Lung microvascular endothelial cell (primary cell): ENCODE measurements at places on chromosomes 4 and X.

DNA sequence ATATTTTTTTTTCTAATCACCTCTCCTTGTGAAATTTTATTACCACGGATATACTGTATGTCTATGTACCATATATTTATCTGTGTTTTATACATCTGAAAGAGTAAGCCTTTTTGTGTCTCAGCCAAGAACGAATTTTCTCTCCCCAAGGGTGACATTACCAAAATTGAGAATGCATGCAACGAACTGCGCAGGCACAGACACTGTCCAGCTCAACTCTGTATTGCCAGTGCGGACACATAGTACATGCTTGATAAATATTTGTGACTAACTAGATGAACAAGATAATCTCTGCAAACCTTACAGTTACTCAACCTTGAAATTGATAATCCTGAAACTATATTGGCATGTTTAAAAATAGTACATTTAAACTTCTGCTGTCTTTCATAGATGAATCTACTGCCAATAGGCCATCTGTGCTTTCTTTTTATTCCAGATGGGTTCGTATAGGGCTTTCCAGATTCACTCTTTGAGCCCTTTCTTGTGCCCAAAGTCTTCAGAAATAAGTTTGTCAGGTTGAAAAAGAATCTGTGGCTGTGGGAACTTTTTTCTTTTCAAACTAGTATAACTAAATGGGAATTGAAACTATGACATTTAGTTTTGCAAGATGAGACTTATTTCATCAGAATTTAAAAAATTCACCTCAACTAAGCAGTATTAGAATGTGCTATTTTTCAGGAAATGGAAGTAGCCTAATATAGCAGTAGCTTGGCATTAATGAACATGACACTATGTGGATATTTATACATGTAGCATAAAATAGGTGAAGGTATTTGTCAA, 38.9 kb downstream of the DTHD1 start:
- no peak for DNase-seq

DNA sequence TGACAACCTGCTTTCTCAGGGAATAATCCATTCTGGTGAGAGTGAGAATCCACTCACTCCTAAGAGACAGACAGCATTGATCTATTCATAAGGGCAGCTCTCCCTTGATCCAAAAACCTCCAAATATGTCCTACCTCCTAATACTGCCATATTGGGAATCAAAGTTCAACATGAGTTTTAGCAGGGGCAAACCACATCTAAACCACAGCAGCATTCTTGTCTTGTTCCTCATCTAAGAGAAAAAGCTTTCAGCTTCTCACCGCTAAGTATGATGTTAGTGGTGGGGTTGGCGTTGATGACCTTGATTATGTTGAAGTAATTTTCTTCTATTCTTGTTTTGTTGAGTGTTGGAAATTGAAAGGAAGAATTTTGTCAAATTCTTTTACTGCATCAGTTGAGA, 69.6 kb downstream of the SERTM2 start:
- no peak for DNase-seq

GRCh38 chr4:187921946-187922623, 73.5 kb upstream of the ZFP42 start:
- no peak for DNase-seq

GRCh38 chr4:149291463-149291862, 524.2 kb downstream of the IQCM start:
- DNase-seq = peak; percentile 67

DNA sequence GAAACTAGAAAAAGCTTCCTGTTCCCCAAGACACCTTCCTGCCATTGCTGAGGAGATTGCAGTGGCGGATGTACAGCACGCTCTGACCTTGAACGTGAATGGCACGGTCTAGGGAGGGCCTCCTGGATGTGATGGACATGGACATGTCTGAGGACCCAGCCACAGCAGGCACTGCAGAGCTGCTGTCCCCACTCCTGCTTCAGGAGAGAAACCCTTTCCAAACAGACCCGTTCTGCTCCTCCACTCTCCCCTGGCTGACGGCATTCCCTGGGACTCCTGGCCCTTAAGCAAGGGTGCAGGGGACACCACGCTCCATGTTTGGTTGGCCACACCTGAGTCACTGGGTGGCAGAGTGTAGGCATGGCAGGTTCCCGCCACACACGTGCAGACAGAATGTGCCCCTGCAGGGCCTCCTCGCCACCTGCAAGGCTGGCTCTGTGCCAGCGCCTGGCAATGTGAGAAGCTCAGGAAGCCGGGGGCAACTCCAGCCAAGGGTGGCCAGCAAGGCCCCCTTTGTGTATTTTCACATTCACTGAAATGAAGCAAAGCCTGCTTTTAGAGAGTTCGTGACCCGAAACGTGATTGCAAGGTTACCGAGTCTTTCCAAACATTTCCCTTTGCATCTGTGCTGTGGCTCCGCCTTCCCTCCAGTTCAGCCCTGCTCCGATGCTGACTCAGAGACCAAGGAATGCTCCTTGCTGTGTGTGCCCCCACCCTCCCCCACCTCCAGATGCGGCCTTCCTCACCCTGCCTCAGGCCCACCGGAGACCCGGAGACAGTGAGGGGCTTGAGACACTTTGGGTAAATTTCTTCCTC, 46.1 kb downstream of the HTRA3 start:
- peak; percentile 23 for DNase-seq

DNA sequence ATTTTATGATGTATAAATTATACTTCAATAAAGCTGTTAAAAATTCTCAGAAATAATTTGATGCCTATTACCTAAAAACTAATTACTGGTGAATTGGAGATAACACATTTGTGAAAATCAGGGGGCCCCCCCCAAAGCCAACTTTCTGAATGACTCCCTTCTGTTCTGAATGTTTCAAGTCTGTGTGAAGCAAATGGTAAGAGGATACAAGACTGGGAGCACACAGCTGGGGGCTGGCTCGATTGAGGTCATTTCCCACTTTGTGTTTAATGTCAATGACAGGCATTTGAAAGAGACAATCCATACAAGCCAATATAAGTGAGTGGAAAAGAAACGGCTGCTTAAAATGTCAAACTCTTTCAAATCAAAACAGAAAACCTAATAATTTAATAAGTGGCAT, 155.8 kb downstream of the SH2D1A start:
- no peak for DNase-seq

- DNase-seq = no peak
These were observed 2595.3 kb downstream of the ARAP2 start for GRCh38 chr4:33649015-33649414.

GRCh38 chr4:140639066-140639465, 70.3 kb upstream of the UCP1 start:
- no peak for DNase-seq

DNA sequence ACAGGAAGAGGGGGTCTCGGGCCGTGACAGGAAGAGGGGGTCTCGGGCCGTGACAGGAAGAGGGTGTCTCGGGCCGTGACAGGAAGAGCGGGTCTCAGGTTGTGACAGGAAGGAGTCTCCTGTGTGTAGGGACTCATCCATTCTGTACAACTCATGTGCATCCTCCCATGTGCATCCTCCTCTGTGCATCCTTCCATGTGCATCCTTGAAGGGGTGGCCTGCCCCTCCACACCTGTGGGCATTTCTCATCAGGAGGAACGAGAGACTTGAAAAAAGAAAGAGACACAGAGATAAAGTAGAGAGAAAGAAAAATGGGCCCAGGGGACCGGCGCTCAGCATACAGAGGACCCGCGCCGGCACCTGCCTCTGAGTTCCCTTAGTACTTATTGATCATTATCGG, 30.2 kb upstream of the PLCXD1 start:
- no peak for DNase-seq

DNA sequence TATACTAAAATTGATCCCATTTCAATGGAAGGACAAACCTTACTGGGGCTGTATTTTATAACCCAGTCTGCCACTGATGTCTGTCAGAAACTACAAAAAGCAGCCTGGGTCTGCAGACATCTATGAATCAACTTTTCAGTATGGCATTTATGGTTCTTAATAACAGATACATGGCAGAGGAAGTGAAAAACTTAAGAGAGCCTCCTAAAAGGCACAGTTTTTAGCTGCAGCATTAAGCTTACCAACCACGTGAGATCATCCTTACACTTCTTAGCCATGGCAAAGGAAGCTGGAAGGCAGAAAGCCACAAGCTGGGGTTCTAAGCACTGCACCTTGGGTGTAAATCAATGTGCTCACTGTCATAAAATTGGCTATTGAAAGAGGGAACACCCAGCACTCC, 16.6 kb upstream of the UGT2B17 start:
- DNase-seq = no peak

GRCh38 chrX:29431895-29432294, 783.5 kb upstream of the MAGEB2 start:
- no peak for DNase-seq

DNA sequence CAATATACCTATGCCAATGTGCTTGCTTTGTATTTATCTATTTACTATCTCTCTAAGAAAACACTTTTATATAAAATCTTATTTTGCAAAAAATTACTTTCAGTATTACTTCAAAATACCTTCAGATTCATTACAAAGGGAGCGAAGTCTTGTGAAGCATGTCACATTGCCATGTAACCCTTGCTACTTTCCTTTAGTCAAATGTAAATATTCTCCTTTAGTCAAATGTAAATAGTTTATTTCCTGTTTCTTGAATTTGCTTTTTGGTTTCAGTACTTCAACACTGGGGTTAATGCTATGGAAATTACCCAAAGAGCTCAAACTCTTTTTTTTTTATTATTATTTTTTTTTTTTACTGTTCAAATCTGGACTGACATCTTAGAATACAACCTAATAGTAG, 383.3 kb downstream of the GRXCR1 start:
- peak; percentile 10 for DNase-seq

GRCh38 chr4:119027811-119028210, 107.8 kb upstream of the MYOZ2 start:
- no peak for DNase-seq

GRCh38 chr4:103498161-103499070, 221.4 kb downstream of the TACR3 start:
- no peak for DNase-seq

DNA sequence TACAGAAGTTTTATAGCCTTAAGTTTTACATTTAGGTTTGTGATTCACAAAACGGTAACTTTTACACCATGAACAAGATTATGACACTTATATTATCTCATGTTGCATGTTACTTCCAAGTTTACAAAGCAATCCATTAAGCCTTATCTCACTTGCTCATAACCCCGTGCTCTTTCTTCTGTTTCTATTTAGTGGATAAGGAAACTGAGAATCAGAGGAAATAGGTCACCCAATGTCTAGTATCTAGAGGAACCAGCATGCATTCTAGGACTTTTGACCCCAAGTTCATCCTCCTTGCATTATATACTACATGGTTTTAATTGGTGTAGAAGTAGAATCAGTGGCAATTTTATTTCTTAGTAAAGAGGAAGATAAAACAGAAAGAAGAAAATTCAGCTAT, 67.0 kb upstream of the ANXA3 start:
- DNase-seq = no peak

DNA sequence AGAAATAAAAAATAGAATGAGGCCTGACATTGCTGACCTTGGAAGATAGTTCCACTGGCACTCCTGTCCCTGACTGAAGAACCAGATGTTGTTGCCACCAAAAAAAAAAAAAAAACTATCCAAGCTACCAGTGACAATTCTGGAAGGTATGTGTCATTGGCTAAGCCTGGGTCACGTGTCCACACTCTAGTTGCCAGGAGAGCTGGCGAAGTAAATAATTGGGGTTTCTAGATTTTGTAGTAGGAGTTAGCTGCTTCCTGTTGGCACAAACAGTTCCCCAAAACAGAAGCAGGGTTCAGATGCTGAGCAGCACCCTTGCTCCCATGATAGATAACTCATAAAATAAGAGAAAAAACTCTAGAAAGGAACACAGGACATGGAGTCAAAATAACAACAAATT, 20.5 kb downstream of the MND1 start:
- DNase-seq = no peak

DNA sequence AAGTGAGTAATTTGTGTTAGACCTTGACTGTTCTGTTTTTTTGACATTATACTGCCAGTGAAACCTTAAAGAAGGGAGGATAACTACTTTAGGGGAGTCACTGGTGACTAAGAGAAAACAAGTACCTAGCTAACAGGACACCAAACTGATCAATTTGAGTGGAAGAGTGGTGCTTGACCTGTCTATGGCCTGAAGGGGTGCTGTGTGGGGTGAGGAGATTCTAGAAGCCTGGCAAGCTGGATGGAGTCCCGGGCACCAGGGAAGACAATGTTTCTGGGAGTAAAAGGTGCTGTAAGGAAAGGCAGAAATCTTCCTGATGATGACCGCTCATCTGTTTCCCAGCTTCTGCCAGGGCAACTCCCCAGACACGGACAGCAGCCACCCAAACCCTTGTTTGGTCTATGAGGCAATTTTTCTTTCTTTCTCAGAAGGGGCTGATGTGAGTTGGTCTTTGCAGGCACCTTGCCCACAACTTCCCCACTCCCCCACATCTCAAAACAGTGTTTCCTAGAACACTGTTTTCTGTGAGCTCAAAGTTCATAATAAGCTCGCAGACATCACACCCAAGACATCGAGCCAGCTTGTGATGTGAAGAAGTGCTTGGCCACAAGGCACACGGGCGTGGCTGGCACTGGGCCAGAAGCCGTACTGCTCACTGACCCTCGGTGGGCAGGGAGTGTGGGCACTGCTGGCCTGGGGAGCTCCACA, 4.6 kb downstream of the TXK start:
- no peak for DNase-seq

GRCh38 chr4:6687947-6688878, 5.5 kb upstream of the S100P start:
- no peak for DNase-seq

DNA sequence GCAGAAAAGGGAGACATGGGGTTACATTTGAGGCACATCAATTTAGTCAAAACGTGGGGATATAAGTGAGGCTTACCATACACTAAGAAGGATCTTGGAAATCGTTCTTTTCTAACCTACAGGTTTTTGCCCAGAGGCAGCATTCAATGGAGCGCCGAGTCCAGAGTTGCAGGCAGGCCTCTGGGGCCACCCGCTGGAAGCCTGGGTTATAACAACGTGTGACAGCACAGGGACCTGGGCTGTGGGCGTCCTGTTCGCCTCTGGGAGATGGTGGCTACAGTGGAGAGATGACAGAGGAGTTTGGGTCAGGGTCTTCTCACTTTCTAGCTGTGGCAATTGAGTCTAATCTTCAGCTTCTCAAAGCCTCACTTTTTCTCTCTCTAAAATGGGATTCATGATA, 53.9 kb downstream of the ENPP6 start:
- peak; percentile 67 for DNase-seq

- DNase-seq = no peak
These were observed 464.7 kb upstream of the FAM47C start for GRCh38 chrX:36543499-36543898.

DNA sequence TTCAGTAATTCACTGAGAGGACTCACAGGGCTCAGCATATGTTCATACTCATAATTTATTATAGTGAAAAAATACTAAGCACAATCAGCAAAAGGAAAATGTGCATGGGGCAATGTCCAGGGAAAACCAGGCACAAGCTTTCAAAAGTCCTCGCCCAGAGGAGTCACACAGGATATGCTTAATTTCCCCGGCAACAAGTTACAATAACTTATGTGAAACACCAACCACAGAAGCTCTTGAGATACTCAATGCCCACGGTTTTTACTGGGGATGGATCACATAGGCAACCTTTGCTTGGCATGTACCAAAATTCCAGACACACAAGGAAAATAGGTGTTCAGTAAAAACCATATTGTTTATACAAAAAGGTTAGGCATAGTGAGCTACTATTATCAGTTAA, 38.5 kb upstream of the STPG2 start:
- DNase-seq = peak; percentile 32
